Daoy (cell line): ENCODE measurements at places on chromosomes 12 and 14.

- DNase-seq: no peak
Measured at GRCh38 chr12:33596061-33596460, 156.4 kb upstream of the SYT10 start.

GRCh38 chr14:64394977-64395633, 7.0 kb downstream of the MTHFD1 start:
- no peak for DNase-seq

DNA sequence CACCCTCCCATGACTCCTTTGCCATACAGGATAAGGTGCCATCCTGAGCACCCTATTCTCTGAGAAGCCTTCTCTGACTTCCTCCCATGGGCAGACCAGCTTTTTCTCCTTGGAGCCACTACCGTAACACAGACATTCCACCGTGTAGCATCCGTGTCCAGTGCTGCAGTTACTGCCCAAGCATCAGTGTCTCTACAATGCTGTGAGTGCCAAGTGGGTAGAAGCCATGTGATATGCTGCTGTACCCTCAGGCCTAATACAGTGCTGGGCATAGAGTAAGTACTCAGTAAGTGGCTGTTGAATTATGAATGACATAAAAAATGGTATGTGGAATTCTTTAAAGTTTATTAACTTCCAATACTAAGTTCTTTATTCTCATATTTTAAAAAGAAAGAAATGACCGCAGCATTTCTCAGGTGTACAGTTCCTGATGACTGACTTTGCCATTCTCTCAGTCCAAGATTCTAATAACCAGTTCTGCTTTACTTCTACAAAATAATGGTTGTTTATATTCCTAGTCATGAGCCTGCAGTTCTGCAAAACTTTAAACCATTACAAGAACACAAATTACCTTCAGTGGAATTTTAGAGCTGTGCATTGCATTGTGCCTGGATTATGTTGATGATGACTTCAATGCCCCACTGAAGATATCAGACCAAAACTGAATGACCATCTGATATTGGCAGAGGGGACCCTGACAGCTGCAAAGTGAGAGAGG, 118.7 kb downstream of the RPAP3 start:
- no peak for DNase-seq

GRCh38 chr12:99027461-99027860, 382.4 kb downstream of the APAF1 start:
- DNase-seq: no peak

GRCh38 chr14:58816416-58817115, 178.8 kb downstream of the DACT1 start:
- DNase-seq: no peak

DNA sequence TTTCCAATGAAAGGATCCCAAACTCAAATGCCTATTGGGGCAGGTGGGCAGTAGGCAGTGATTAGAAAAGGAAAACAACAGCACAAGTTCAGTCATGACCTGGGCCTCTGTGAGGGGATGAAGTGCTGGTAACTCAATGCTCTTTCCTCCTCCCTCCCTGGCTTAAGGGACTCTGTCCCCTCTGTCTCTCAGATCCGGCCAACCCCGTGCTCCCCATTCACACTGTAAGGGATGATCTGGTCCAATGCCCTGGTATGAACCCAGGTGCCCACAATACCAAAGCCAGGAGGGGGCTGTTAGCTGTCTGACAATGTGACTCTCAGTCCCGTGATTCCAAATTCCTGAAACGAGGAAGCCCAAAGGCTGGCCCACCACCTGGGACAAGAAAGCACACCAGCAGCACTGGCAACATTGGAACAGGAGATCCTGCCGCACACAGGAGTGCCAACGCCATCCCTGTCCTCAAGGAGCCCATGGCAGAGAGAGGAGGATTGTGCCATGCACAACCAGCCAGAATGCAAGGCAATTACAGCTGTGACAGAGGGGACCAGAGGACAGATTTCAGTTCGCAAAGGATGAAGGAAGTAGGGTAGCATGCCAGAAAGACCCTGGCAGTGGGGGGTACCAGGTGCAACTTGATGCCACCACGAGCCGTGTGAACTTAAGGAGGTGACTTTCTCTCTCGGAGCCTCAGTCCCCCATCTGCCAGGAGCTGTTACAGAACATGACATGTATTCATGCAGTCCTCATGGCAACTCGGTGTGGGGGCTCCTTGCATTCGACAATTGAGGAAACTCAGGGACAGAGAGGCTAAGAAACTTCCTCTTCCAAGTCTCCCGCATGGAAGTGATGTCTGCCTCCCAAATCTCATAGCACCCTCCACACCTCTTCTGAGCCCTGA, 37.6 kb downstream of the SERPINA3 start:
- no peak for DNase-seq

GRCh38 chr12:121872546-121873215, 14.0 kb upstream of the HPD start:
- peak; percentile 68 for DNase-seq
